ENCODE measurements at places on chromosomes 7 and 10.

DNA sequence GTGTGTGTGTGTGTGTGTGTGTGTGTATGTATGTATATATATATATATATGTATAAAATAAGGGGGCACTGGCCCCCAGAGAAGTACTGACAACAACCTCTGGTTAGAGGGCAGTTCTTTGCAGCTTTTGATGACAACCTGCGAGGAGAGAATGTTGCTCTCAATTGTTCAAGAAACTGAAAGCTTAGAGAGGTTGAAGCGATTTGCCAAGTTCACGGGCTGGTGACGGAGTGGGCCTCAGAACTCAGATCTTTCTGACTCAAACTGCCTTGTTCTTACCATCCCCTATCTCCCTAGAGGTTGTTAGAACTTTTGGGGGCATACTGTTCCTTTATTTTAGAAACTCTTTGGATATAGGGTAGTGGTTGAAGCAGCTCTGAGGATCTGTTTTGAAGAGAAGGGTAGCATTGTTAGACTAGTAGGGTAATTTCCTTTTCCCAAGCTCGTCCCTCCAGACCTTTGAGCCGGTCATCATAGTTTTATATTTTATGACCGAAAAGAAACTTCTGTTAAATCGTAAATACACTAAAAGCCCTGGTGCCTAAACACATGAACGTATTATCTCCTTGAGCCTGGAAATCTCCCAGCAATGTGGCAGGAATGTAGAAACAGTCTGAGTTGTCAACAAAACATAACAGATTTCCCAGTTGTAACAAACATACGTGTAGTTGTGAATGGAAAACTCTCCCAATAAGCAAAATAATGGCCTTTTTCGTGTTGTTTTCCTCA, 541.7 kb upstream of the GALNT17 start:
- DNase-seq, result no peak

- no peak for DNase-seq
Observed at GRCh38 chr7:42673951-42674350, 237.9 kb downstream of the C7orf25 start.

DNA sequence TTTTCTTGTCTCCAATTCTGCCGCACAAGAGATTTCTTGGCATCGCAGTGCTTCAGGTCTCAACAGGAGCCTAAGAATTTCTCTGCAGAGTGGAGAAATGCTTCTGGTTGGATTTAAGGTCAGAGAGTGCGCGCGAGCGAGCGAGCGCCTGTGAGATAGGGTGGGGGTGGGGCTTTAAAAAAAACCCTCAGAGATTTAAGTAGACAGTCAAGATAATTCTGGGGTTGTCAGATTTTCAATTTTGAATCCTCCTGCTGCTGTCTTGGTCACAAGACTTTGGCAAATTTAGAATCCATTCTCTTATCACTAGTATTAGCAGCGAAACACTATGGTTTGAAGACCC, 49.7 kb downstream of the CPEB3 start:
- no peak for DNase-seq

DNA sequence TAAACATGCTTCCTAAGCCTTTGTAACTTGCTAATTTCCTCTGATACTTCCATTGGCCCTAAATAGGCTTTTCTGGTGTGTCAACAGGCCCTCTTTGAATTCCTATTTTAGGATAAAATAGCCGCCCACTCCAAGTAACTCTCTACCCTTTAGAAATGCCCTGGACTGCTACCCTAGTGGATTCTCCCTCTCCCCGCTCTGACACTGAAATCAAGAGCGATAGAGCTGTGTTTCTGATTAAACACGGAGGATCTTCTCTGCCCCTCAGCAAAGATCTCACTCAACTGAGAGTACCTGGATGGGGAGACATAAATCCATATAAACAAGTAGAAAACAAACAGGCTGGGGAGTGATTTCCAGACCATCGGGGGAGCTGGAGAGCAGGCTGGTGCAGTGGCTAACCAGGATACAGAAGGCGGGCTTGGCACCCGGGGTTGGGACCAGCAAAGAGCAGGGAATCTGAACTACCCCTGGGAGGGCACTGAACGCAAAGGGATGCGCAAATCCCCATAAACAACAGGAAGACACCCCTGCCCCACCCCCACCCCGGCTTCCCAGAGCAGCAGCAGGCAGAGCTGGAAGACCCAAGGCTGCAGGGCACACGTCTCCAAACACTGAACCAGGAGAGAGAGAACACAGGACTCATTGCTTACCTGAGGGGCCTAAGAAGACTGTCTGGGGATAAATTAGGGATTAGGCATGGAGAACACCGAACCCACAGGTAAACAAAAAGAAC, 2.5 kb downstream of the ASB13 start:
- DNase-seq, result no peak

- DNase-seq, result no peak
Observed at GRCh38 chr10:102627736-102628293, 16.5 kb upstream of the TRIM8 start.

DNA sequence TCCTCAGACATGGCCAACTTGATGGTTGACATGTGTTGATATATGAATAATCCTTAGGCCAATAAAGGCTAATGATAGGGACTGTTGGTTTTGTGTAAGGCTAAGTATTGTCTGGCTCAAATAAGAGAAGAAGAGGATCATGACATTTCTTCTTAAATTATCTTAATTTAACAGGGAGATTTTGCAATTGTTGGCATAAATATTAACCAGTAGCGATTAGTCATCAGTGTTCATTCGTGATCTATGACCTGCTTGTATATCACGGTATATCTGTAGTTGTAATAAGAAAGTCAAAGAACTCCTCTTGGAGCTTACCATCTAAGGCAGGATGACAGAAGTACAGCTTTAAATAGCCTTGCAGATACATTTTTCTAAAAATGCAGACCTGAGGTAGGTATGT, 196.4 kb downstream of the CREB5 start:
- no peak for DNase-seq

- DNase-seq, result peak; percentile 22
Observed at GRCh38 chr10:104472505-104472904, 118.9 kb downstream of the CFAP58 start.

All from NCI-H460 (cell line).